CD4-positive, alpha-beta T cell treated with Interleukin-6 at 100 ng/mL for 8 hours (primary cell): ENCODE measurements at places on chromosomes 2 and 18.

- DNase-seq, result no peak
Observed at GRCh38 chr2:149058936-149059335, 20.4 kb downstream of the LYPD6B start.

DNA sequence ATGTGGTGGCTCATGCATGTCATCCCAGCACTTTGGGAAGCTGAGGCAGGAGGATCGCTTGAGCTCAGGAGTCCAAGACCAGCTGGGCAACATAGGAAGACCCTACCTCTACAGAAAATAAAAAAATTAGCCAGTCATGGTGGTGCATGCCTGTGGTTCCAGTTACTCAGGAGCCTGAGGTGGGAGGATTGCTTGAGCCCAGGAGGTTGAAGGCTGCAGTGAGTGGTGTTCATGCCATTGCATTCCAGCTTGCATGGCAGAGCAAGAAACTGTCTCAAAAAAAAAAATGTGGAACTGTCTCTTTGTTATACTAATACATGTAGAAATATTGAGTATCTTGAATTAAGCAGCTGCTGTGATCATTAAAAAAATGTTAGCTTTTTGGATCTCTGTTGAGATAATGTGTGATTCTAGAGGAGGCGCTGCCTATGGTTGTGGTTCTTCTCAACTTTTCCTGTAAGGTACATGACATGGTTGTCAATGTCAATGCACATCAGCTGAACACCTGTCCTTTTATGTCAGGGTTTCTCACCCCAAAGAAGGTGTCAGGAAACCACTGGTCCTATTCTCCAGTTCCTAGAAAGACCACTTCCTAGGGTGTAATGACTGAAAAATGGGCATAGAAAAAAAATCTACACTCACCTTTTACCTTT is 34.7 kb upstream of the IL1RL1 start:
- no peak for DNase-seq

DNA sequence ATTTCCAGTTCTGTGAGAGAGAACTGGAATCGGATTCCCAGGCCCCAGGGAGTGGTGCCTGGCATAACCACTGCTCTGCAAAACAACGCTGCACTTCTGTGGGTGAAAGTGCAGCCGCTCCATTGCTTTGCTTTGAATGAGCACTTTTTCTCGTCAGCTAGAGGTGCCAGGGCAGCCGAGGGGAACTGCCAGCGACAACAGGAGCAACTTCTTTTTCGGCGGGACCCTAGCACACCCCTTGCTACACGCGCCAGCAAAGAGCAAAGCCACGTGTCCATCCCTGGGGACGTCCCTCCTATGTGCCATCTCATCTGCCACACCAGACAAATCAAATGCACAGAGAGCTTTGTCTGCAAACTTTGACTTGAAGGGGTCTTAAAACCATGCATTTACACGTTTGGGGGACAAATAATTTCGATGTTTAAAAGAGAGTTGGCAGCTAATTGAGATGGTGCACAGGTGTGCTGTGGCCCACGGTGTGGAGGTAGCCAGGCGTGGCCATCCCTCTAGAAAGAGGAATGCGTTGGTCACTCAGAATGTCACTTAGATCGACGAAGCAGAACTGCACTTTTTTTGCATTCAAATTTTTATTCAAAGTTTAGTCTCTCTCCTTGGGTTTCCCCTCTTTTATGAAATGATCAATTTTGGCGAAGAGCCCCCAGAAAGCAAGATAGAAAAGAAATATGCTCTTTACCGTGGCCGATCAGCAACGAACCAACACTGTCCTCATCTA is 151.8 kb downstream of the MBP start:
- DNase-seq, result no peak

DNA sequence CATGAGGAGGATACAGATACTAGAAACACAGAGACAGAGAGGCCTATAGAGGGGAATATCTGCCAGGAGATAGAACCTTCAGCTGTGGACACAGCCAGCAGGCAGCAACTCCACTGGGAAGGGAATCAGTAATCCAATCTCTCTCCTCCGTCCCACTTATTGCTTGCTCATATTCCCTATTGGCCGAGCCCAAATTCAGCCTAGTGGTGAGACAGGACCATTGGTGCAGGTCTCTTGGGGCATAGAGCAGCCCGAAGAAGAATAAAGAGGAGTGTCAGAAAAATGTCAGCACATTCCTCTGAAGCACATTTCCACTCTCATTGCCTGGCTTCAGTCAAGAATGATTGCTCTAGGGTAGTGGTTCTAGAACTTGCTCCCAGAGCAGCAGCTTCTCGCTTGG is 1091.5 kb upstream of the GYPC start:
- no peak for DNase-seq

GRCh38 chr2:42923580-42924417 is 131.4 kb upstream of the HAAO start:
- DNase-seq, result no peak

DNA sequence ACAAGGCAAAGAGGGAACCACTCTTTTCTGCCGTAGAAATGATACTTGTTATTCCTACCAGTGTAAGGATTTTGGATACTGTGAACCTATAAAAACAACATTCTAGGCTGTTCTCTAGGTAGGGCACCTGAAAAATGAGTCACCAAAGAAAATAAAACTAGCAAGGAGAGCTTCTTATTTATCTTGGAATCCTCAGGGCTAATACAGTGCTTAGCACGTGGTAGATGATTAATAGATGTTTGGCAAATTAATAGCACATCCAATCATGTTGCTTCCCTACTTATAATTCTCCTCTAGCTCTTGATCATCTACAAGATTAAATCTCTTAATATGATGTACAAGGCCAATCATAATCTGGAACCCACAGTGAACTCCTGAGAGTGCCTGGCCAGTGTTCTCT is 73.1 kb downstream of the AAK1 start:
- no peak for DNase-seq

GRCh38 chr2:128643221-128644065 is 324.8 kb upstream of the HS6ST1 start:
- DNase-seq, result no peak

GRCh38 chr2:29657674-29658073 is 263.7 kb downstream of the ALK start:
- no peak for DNase-seq

GRCh38 chr2:86283411-86284030 is 53.9 kb downstream of the REEP1 start:
- DNase-seq, result no peak

DNA sequence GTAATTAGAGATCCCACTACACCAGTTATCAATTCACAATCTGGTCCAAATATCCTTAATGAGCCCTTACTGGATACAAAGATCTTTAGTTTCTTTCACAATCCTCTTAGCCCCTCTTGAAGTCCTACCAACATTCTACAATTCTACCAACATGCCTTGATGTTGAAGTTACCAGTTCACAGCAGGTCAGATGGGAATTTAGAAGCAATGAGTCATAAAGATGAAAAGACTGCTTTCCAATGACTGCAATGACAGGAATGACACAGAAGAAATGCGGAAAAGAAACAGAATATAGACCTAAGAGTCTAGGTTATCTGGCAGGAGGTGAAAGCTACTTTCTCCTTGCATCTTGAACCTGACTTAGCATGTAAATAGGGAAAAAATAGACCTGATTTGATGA is 24.5 kb downstream of the RTTN start:
- no peak for DNase-seq

DNA sequence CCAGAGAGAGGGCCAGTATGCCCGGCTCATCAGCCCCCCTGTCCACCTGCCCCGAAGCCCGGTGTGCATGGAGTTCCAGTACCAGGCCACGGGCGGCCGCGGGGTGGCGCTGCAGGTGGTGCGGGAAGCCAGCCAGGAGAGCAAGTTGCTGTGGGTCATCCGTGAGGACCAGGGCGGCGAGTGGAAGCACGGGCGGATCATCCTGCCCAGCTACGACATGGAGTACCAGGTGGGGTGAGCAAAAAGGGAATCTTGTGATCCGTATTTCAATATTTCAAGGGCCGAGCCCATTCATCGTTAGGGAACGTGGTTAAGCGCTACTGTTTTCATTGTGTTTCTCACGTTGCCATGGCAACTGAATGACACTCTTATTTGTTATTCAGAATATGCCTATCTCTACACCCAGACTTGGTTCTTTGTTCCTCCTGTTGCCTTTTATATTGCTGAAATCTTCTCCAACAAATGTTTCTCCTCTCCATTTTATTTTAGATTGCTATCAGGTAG is 81.5 kb downstream of the NRP2 start:
- no peak for DNase-seq

DNA sequence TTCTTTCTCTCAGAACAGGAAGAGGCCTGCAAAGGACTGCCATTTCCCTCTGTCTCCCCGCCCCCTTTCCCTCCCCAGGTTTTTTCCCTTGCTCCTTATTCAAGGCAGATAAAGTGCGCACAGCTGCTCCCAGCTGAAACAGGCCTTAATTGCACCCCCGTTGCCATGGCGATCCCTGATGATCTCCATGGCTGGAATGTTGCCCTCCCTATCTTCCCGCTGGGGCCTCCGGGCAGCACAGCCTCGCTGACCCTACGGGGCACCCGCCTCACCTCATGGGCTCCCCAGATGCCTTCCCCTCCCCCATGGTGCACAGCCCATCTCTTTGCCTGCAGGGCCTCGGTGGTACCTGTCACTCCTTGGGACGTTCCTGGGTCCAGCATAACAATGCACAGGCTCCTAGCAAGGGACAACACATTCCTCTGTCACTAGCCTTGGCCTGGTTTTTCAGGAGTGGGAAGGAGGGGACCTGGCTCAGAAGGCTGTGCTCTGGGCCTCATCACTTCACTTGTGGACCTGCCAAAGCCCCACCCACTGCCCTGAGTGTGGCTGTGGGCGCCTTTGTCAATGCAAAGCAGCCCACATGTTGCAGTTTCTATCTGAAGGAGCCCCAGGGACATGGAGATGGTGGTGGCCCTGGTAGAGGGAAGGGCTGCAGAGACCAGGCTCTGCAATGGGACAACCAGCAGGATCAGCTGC is 115.0 kb downstream of the CELF4 start:
- DNase-seq, result no peak

DNA sequence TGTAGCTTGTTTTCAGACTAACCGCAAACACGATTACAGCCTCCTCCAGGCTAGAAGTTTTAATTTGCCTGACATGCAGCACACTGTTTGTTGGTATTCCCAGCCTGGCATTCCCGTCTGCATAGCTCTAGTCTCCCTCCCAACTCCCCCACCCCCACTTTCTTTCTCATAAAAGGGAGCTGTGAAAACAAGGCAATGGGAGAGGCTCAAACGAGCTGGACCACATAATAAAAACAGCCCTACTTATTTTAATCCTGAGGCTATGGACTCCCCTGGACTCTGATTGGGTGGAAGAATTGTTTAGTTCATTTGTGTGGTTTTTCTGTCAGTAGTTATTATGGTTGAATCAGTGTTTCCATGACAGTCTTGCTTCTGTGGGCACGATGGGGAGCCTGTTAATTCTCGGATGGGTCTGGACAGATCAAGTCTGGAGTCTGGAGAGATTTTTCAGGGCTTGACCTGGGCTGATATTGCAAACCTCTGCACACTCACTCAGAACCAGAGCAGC is 1.2 kb downstream of the STON1 start:
- DNase-seq, result no peak

DNA sequence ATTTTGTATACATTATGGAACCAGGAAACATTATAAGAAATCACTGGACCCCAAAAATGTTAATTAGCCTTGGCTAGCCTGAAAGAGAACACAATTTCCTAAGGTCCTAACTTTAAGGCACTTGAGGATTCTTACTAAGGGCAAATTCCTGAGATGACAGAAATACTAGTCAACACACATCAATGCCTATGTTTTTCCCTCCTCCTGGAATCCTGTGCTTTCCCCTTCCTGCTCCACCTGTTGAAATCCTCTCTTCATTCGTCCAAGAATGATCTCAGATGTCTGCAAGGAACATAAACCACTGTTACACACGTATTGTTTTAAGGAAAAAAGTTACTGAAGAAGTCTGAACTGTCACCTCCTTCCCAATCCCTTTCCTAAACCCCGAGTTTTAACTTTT is 21.2 kb upstream of the DARS1 start:
- DNase-seq, result no peak

DNA sequence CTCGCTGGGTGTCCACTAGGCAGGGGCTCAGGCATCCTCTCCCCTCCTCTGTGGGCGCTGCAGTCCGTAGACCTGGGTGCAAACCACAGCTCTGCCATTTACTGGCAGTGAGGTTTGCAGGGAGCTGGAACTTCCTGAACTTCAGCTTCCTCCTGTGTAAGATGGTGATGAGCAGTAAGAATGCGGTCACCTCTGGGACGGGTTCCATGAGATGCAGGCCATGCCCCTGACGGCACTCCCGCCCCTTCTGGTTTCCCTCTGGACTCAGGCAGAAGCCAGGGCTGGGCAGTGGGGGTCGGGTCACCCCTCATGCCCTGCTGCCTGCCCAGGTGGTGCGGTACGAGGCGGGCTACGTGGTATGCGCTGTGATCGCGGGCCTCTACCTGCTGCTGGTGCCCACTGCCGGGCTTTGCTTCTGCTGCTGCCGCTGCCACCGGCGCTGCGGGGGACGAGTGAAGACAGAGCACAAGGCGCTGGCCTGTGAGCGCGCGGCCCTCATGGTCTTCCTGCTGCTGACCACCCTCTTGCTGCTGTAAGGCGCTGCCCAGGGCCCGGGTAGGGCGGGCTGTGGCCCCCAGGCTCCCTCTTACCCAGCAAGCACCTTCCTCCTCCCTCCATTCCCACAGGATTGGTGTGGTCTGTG is 1.5 kb downstream of the PROM2 start:
- no peak for DNase-seq

- DNase-seq, result no peak
Observed at GRCh38 chr2:165575044-165575615, 105.6 kb downstream of the CSRNP3 start.

DNA sequence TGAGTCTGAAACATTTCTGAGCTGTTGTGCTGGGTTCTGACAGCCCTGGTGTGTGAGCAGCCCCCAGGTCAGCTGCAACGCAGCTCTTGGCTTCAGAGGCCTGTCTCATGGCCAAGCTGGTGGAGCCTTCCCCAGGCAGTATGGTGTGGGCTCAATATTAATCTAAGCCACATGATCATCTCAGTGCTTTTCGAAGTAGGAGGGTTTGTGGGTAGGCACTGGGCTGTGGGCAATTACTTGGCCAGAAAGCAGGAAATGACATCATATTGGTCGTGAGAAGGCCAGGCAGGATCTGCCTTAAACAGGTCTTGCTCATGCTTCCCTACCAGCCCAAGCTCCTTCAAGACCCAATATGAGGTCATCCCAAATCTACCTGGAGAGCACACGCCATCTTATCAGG is 26.9 kb downstream of the LOXHD1 start:
- DNase-seq, result no peak

GRCh38 chr2:112006076-112006410 is 49.0 kb upstream of the TMEM87B start:
- DNase-seq, result no peak

GRCh38 chr2:219059725-219060682 is 717 bp downstream of the IHH start:
- no peak for DNase-seq
